ENCODE measurements at places on chromosomes 13 and 19.
A peak's percentile ranks its signal among the peaks of the same experiment; 100 is the strongest.

GRCh38 chr19:3603121-3603811 lies 3.4 kb downstream of the TBXA2R start:
- DNase-seq = no peak

DNA sequence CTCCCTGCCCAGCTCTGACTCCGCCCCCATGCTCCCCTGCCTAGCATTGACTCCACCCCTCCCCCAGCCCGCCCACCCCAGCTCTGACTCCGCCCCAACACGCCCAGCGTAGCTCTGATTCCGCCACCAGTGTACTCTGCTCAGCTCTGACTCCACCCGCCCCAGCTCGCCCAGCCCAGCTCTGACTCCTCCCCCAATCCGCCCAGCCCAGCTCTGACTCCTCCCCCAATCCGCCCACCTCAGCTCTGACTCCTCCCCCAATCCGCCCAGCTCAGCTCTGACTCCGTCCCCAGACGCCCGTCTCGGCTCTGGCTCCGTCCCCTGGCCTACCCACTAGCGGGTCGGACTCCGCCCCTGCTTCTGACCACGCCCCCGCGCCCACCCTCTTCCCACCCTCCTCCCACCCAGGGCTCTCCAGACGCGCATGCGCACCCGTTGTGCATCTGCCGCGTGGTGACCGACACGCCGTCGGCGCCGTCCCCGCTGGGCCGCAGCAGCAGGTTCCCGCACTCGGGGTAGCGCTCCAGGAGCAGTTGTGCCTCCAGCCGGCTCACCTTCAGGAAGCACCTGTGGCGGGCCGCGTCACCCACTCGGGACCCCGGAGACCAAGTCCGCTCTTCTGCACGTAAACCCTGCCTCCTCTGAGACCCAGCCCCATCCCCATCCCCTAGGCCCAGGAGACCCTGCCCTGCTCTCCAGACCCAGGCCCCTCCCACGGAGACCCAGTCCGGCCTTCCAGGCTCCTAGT lies 10.2 kb downstream of the STAP2 start:
- peak; percentile 92 for DNase-seq

DNA sequence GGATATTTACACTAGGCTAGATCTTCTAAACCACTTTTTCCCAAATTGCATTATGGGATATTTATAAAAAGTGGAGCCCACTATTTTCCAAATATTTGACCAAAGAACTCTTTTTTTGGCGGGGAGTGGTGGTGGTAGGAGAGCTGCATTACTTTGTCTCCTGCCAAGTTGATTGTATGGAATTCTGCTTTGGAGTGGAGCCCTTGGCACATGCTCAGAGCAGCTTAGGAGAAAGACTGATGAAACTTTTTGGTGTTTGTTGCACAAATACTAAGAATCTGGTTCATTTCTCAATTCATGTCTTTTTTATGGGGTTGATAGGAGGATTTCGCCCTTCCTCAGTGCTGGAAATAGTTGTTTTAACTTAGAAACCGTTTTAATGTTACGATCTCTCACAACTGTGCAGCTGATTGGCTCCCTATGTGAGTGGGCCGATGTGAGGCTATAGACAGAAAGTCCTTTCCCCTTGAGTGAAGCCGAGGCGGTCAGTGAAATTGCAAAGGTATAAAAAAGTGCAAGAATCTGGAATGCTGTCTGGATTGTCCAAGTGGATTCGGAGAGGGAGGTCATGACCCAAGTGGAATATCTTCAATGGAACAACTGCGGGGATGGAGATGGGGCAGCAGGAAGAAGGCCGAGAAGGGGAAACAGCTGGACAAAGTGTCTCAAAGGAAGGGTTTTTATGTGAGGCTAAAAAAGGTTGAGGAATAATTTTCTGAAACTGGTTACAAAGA lies 415.9 kb downstream of the FGF9 start:
- DNase-seq = no peak

- DNase-seq = no peak
Observed at GRCh38 chr13:45411221-45411620, 7.0 kb downstream of the SLC25A30 start.

DNA sequence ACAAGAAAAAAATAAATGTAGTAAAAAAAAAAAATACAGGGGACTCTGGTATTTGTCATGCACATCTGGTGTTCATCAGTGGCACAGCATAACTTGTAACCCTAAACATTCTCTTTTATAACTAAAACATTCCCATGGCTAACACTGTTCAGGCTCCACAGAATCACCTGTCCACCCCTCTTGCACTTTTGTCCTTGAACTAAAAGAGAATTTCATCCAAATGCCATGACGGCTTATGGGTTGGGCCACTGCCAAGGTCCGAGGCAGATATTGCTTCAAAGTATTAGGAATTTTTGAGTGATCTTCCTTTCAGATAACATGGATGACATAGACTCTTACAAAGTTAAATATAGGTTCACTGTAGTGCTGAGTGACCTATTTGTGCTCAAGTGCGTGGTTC lies 25.7 kb upstream of the SERP2 start:
- no peak for DNase-seq
